ENCODE measurements at places on chromosomes 12 and 14. TPM values are rescaled to one million over a fixed set of nuclear protein-coding genes. Genes with fewer than 3 reads are reported as not detected.

GRCh38 chr14:93135399-93135798 is 19.7 kb upstream of the ITPK1 start:
- H3K27me3 ChIP-seq, result no peaks in the 10 kb centered on the region
- no peak overlapping the region for H3K27ac ChIP-seq
- no peak for DNase-seq
- H3K4me3 ChIP-seq, result no peak overlapping the region

The NXPH4 gene
- 0.66 TPM for total RNA-seq

The PZP gene
- total RNA-seq, result not detected

GRCh38 chr12:40632933-40633332 is 59.3 kb upstream of the CNTN1 start:
- DNase-seq, result no peak
- H3K4me1 ChIP-seq, result no peaks in the 10 kb centered on the region

- H3K36me3 ChIP-seq, result no peaks in the 10 kb centered on the region
- peak overlapping the region; percentile 36 for H3K27ac ChIP-seq
- H3K4me1 ChIP-seq, result peaks cover 33% of the 10 kb centered on the region
- H3K27me3 ChIP-seq, result no peaks in the 10 kb centered on the region
These were observed 116.6 kb downstream of the ETV6 start for GRCh38 chr12:11765817-11766794.
